Activated CD4-positive, alpha-beta T cell treated with anti-CD3 and anti-CD28 coated beads for 24 hours (primary cell): ENCODE measurements at places on chromosomes 4 and X.

- no peak for DNase-seq
Observed at GRCh38 chrX:41705680-41706374, 17.1 kb downstream of the GPR34 start.

- DNase-seq = no peak
Observed at GRCh38 chrX:68660746-68661145, 13.3 kb downstream of the STARD8 start.

DNA sequence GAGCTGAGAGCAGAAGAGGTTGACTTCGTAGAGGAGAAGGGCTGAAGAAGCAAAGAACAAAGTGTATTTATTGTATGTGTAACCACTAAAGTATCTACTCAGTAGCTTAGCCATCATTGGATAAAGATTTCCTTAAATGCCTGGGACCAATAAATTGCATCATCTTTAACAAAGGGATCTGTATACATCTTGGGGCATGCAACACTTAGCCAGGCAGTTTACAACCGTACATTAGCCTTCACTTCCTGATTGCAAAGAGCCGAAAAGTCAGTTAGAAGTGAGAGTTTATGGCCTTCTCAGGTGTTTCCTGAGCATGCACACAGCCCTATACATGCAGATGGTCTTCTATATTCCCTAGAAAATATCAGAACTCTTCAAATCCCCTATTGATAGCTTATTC lies 68.0 kb upstream of the MAGED1 start:
- no peak for DNase-seq

- DNase-seq = no peak
Observed at GRCh38 chr4:137420901-137421396, 111.3 kb downstream of the PCDH18 start.
